ENCODE measurements at places on chromosomes 1 and 21.

GRCh38 chr21:26845066-26845758 is at the start of gene ADAMTS1:
TSS of gene ADAMTS1 (minus strand) at chr21:26845409. CDS start at chr21:26844954, 455 bp downstream.
- DNase-seq, result no peak

DNA sequence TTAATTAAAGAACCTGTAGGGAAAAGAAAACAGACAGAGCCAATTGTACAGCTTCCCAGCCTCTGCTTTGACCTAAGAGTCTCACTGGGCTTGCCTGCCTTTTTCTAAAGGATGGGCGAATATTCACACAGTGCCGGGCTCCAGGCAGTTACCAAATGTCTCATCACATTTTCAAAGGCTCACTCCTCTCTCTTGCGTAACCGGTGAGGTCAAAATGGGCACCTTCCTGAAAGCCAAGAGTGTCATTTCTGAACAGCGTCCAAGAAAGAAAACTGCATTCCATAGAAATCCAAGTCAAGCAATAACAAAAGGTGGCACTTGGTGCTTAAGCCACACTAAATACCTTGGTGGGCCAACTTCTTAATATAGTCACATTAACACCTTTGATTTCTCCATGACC is 710 bp upstream of the PALMD start:
- no peak for DNase-seq

- no peak for DNase-seq
Observed at GRCh38 chr21:42544544-42544943, 30.9 kb downstream of the SLC37A1 start.

GRCh38 chr21:46423546-46424038 is 35.1 kb upstream of the DIP2A start:
- peak; percentile 13 for DNase-seq

Measured in NCI-H510A treated with DMSO at 0.1 percent for 48 hours (cell line).